NCI-H1092 (cell line): ENCODE measurements at places on chromosomes 16 and 17.

DNA sequence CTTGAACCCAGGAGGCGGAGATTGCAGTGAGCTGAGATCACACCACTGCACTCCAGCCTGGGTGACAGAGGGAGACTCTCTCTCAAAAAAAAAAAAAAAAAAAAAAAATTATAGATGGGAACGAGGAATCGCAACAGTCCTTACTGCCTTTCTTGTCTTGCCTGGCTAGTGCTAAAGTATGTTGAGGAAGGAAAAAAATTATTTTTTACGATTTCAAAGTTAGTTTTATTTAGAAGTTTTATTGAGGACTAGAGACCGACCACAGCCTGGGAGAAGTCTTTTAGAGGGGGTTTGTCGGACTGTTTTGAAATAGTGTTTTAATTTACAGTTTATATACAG is 15.8 kb upstream of the DNAH17 start:
- DNase-seq, result no peak

- DNase-seq, result no peak
Observed at GRCh38 chr17:75892556-75893224, 4.1 kb downstream of the TRIM65 start.

DNA sequence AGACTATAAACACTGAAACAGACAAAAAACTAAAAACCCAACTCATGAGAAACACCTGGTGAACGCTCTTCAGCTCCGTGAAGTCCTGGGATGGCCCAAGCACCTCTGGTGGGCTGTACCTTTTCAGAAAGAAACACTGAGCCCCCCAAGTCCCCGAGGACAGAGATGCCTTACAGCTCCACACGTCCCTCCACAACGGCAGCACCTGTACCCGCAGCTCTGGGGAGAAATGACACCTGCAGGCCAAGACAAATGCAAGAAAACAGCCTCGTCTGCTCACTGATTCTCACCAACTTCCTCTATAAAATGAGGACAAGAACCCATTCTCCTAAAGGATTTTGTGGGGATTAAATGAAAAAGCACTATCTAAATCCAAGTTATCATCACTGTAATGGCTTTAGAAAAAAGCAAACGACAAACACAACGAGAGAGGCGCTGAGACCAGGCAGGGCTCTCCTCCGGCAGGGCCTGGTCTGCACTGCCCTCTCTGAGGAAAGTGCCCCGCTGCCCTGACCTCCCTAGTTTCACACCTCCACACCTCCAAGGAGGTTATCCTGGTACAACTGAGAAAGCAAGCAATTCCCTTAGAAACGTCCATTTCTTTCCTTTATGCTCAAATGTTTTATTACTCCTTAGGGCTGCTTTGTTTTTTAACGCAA is 114.9 kb downstream of the ZNF778 start:
- no peak for DNase-seq

- DNase-seq, result no peak
Observed at GRCh38 chr17:77096570-77097214, 44.1 kb upstream of the SEC14L1 start.

DNA sequence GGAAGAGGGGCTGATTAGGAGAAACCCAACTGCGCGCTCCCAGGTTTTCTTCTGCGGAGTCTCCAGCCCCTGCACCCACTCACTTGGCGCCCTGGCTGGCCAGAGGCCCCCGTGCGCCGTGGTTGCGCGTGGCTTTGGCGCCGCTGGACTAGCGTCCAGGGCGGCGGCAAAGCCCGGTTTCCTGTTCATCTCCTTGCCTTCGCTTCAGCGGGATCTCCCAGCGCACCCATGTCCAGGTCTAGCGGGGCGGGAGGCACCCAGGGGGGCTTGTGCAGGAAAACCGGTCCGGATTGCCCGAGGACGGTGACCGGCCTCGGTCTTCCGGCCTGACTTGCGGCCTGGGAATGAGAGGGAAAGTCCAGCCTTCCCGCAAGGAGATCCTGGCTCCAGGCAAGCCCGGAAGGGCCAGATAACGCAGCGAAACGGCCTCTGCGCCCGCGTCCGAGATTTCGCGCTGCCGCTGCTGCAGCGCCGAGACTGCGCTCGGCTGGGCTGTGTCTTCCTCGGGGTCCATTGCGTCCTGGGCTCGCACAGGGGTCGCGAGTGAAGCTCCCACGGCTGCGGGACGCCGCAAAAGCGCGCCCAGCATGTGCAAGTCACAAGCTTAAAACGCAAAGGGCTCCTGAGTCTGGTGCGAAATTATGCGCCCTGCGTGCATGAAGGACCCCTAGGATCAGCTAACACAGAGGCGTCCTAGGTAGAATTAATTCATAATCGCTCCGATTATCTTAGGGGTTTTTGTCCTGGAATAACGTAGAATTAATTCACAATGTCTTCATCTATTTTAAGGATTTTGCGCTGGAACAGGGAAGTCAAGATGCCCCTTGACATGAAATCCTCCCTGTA is 5.7 kb downstream of the FOXF1 start:
- no peak for DNase-seq

DNA sequence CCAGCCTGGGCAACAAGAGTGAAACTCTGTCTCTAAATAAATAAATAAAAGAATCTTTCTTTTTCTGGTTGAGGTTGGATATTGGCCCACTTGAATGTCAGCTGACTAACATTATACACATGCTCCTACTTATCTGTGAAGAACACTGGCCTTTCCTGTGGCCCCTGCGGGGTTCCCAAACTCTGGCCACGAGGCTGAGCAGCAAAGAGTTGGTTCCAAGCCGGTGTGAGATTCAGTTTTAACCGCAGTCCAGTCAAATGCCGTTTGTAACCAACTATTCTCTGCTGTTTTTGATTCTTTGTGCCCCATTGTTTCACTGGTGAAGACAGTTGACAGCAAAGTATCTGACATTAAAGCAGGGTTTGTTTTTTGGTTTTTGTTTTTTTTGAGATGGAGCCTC is 11.2 kb downstream of the ETV4 start:
- DNase-seq, result no peak

DNA sequence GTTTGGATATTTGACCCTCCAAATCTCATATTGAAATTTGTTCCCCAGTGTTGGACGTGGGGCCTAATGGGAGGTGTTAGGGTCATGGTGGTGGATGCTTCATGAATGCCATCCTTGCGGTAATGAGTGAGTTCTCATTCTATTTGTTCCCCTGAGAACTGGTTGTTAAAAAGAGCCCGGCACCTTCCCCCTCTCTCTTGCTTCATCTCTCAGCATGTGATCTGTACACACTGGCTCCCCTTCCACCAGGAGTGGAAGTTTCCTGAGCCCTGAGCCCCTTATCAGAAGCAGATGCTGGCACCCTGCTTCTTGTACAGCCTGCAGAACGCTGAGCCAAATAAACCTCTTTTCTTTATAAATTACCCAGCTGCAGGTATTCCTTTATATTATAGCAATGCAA is 25.6 kb downstream of the PIK3R6 start:
- DNase-seq, result no peak

DNA sequence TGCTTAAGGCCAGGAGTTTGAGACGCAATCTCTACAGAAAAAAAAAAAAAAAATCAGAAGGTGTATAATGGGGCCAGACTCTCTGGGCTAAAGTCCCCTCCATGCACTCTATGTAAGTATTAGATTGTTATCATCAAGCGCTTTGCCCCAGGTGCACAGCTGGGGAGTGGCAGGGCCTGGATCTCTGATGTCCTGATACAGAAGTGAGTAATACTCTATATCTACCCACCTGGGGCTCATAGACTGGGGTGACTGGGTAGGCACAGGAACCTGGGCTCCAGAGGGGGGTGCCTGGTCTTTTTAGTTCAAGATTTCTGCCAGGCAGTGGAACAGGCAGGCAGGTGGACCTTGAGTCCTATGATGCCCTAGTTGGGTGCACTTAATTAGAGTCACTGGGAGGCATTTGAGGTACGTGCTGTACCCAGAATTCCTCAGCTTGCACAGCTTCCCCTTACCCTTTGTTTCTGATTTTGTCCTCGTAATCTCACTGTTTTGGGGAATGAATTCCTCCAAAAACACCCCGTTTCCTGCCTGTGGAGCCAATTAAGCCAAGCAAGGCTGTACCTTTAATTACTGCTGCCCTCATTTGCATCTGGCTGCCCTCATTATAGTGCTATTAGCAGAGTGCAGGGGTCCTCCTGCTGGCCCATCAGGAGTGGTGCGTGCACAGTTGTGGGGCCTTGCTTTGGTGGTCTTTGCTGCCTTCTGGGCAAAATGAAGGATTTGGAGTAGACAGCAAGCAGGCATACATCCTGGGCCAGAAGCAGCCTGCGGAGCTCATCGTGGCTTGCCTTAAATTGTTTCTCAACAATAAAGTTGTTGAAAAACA is 239.0 kb downstream of the SNX29 start:
- DNase-seq, result no peak

DNA sequence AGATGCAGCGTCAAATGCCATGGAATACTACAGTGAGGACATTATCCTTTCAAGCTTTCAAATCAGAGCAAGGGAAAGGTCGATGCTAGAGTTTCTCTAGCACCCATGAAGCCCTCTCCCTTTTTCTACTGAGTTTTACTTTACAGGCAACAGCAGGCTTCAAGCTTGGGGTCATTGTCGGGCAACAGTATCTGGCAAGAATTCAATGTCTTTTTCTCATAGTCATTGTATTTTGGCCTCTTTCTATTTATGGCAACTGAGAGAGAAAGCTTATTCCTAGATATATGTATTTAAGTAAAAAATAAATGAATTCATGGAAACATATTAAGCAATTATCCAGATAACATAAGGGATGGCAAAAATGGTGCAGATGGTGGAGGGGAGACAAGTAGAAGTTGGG is 364 bp upstream of the CETP start:
- DNase-seq, result no peak

DNA sequence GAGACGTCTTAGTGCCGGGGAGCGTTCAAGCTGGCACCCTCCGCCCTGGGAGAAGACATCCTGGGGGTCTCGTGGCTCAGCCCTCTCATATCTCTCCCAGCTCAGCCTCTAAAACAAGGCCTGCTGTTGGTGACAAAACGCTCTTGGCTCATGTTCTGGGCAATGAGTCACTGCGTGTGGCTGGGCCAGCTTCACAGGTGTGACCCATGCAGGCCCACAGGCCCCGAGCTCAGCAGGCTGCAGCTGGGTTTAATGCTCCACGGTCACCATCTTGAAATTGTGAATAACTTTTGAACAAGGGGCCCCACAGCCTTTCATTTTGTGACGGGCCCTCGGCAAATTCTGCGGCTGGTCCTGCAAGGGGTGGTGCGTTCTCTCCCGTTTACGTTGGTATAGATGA is 22.4 kb downstream of the GAA start:
- no peak for DNase-seq

- no peak for DNase-seq
Observed at GRCh38 chr16:78703936-78704335, 604.5 kb downstream of the WWOX start.

- no peak for DNase-seq
Observed at GRCh38 chr16:70614208-70614951, 32.0 kb upstream of the IL34 start.

- no peak for DNase-seq
Observed at GRCh38 chr16:9366048-9366969, 274.9 kb downstream of the HAPSTR1 start.

DNA sequence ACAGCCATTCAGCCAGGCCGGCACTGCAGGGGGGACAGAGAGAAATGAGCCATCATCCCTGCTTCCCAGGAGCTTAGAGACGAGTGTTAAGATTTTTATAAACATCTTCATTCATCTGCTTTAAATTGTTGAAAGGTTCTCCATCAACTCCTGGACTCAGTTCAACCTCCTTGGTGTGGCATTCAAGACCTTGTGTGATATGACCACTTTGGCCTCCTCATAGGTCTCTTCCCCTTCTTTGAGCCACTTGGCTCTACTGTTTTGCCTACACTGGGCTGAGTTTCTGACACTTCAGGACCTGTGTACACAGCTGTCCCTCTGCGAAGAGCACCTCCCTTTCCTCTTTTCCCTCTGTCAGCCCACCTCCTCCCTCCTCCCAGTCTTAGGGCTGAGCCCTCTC is 4.3 kb downstream of the DOC2B start:
- DNase-seq, result no peak

DNA sequence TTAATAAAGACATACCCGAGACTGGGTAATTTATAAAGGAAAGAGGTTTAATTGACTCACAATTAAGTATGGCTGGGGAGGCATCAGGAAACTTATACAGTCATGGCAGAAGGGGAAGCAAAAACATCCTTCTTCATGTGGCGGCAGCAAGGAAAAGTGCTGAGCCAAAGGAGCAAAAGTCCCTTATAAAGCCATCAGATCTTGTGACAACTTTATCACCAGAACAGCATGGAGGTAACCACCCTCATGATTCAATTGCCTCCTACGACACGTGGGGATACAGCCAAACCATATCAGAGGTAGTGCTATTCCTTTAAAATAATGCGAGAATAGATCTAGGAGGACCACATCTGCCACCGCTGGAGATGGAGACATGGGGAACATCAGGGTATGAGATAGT is 9.0 kb downstream of the C16orf54 start:
- no peak for DNase-seq

DNA sequence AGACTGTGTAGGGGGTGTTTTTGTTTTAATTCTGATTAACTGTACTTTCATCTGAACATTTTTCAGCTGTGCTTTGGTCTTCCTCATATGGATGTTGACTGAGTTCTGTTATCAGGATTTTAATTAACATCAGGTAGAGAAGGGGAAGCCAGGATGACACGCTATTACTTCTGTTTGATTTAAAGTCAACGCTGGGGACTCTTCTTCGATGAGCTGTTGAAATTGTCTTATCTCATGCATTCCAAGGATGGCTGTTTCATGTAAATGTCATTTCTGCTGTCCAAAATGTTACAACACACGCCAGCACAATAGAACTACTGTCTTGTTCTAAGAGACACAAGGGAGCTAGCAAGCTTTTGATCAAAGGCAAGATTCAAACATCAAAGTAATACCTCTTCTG is 263.3 kb upstream of the CDH5 start:
- no peak for DNase-seq

DNA sequence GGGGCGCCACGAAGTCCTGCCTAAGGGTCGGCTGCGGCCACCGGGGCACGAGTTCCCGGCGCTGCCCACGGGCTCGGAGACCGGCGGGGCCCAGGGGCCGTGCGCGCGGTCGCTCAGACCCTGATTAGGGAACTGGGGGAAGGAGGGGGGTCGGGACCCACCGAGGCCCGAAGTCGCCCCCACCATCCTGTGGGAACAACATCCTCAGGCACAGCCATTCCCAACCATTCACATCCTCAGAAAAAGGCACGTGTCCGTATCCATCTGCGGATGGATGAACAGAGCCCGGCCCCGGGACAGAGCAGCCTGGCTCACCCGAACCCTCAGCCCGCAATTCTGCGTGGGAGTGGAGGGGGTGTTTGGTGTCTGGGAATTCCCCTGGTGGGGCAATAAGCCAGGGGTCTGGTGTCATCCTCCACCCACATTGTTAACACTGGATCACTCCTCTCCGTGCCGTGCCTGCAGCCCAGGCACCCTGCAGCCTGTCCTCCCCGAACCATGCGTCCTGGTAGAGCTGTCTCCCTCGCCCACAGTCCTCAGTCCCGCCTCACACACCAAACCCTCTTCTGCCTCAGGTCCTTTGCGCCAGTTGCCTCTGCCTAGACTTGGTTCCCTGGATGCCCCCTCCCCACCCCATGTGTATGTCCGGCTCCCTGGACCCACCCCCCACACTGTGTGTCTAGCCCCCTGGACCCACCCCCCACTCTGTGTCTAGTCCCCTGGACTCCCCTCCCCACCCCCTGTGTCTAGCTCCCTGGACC is 789 bp upstream of the CCDC57 start:
- peak; percentile 15 for DNase-seq

GRCh38 chr16:55475919-55476318 is 3.1 kb upstream of the MMP2 start:
- DNase-seq, result no peak
